ENCODE measurements at places on chromosomes 3 and 15. TPM values are rescaled to one million over a fixed set of nuclear protein-coding genes. Genes with fewer than 3 reads are reported as not detected.

The STRC gene
- total RNA-seq: not detected

The TRNT1 gene
- 43.6 TPM for total RNA-seq

The ALDH1A3 gene
- 6.6 TPM for total RNA-seq

- DNase-seq: no peak
Measured at GRCh38 chr3:184259396-184259877, 1.9 kb downstream of the CAMK2N2 start.

DNA sequence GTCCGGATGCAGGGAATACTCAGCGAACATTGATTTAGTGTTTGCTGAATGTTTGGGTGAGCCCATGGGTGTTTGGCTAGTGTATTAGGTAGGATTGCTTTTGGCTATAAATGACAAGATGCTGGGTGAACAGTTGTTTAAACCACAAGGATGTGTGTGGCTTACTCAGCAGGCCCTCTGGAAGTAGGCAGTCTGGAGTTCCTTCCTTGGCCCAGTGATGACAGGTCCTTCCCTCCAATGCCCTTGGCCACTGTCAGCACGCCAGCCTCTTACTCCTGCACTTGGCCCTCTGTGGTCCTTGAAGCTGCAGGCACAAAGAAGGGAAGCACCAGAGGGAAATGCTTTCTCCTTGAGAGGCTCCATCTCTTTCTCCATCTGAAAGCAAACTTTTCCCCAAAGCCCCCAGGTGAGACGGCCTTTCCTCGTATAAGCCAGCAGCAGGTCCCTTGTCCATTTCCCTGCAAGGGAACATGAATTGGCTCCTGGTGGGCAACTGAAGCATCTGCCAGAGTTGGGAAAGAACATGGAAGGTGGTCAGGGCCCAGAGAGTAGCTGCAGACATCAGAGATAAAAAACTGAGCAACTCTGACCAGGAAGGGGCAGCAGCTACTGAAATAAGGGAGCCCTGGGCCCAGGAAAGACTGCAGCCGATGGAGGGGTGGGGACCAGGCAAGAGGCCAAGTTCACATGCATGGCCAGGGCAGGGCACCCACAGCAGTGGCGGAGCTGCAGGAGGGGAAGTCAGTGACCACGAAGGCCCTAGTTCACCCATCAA is 105.0 kb downstream of the TPRA1 start:
- no peak for DNase-seq

- DNase-seq: peak; percentile 55
Measured at GRCh38 chr15:53454843-53455721, 304.4 kb downstream of the WDR72 start.

- no peak for DNase-seq
Measured at GRCh38 chr3:7407107-7407506, 546.2 kb downstream of the GRM7 start.

DNA sequence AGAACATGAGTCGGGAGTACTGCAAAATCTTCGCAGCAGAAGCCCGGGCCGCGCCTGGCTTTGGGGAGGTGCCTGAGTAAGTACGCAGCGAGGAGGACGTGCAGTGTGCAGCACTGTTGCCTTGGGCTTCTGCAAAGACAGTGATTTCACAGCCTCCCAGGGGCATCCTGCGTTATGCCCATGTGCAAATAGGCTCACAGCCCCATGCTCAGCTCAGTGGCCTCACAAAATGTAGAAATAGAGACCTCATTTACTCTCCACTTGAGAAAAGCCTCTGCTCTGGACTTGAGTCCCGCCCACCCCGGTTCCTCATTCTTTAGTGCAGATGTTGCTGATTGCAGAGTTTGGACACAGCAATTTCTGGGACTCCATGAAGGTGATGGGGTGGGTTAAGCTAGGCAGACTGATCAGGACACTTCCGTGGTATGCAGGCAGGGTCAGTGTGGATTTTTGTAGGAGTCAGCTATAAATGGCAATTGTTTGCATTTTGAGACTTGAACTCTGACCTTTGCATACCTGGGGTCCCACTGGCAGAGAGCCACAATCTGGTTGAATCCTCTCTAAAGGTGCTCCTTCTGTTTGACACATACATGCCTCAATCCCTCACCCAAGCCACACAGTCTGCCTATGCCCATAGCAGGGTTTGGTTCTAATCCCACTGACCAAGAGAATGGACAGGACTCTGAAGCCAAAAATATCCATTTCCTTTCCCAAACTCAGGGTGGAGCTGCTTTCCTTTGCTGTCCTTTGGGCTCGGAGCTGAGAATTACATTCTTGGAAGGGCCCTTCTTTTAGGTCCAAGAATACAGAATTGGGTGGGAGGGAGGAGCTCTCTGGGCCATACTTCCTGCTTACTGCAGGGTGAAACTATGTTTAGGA is 20.7 kb upstream of the SLC28A1 start:
- no peak for DNase-seq

- DNase-seq: no peak
Measured at GRCh38 chr3:122255757-122256439, 69.2 kb upstream of the CSTA start.

DNA sequence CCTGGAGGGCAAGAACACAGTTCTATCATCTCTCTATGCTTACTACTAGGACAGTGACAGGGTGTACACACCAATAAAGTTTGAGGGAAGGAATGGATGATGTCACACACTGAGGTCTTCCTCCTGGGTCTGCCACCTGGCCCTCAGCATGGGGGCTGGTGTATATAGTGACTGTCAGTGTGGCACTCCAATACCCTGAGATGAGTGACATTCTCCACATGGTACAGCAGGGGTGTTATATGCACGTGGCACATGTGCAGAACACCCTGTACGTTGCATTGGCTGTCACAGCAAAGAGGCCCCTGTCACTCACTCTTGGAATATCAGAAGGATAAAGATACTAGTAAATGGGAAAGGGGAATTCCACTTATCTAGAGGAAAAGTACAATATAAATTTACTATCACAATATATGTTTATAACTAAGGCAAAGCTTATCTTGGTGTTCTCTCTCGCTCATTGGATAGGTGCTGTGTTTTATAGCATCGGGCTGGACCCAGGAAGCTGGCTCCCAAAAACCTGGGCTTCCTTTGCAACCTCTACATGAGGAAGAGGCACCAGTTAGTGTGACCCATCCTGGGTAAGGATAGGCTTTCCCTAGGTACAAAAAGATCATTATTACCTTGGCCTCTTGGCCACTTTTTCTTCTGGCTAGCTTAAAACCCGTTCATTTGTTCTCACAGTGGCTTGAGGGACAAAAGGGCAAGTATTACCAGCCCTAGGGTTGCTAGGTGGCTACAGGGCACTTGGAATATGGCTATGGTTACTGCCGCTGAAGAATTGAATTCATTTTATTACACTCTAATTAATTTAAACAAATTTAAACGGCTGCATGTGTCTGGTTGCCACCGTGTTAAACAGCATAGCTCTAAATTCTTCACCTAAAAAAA is 54.8 kb upstream of the HES1 start:
- no peak for DNase-seq

GRCh38 chr3:6467186-6467585 is 393.7 kb upstream of the GRM7 start:
- no peak for DNase-seq

- no peak for DNase-seq
Measured at GRCh38 chr15:91983729-91984340, 130.3 kb downstream of the SLCO3A1 start.

GRCh38 chr3:108554913-108555571 is 34.2 kb downstream of the CIP2A start:
- DNase-seq: peak; percentile 23

Data from Caco-2 (cell line).